ENCODE measurements at places on chromosomes 1 and 21.

DNA sequence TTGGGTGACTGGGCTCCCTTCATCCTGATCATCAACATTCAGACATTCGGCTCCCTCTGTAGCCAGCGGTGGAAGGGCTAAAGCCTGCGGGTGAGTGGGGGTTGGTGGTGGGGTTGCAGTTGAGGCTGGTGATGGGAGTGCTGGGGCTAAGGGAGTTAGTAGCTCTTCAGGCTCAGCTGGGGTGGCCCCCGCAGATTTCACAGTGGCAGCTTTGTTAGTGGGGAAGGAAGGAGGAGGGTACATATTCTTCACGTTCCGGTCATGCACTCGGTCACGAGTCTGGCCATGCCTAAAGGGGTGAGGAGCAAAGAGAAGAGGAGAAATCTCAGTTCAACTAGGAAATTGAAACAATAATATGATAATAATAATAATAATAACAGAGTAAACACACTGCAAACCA lies 6.8 kb downstream of the PSMB4 start:
- no peak for DNase-seq

GRCh38 chr1:181416268-181416860 lies 67.0 kb upstream of the CACNA1E start:
- DNase-seq, result no peak

DNA sequence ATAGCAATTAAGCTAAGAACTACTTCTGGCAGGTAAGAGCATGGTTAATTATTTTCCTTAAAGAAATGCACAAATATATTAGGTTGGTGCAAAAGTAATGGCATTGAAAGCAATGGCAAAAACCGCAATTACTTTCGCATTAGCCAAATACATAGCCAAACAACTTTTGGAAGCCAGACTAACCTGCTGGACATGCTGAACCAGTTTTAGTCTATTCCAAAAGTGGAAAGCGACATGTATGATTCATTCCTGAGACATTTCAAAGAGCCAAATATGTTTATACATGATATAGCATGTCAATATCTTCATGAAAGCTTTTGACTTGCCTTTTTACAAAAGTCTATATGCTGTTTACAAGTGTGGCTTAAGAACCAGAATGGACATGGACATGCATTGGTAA lies 23.4 kb upstream of the DR1 start:
- no peak for DNase-seq

GRCh38 chr1:228837817-228838716 lies 102.8 kb downstream of the RHOU start:
- peak; percentile 53 for DNase-seq

GRCh38 chr21:26079366-26079765 lies 91.2 kb downstream of the APP start:
- DNase-seq, result no peak

Measured in NCI-H2029 (cell line).